ENCODE measurements at places on chromosomes 7 and 10.

DNA sequence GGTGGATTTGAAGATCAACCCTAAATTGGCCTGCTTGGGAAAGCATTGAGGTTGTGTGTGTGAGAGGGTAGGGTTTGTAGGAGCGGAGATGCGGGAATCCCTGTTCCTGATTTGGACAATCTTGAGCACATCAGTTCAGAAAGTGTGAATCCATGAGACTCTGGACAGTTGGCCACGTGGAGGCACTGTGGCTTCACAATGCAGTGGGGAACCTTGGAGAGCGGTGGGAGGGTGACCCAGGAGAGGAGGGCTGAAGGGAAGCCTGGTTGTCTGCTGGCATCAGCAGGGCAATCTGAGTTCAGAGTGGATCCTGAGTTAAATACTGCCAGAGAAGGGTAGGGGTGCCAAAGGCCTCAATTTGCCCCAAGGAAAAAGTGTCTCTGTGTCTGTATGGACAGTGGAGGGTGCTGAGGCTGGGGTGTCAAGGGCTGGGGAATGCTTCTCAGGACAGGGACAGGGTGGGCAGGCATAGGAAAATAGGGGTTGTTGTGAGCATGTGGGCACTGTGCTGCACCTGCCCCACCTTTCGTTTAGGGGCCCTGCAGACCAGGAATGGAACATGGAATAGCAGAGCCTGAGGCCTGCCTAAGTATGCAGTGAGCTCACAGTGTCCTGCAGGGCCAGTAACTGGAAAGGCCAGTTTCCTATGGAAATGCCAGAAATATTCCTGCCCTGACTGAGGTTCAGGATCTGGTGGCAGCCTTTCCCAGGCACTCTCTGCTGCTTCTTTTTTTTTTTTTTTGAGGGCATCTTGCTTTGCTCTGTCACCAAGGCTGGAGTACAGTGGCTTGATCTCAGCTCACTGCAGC is 162.9 kb upstream of the PRSS58 start:
- no peak for DNase-seq

DNA sequence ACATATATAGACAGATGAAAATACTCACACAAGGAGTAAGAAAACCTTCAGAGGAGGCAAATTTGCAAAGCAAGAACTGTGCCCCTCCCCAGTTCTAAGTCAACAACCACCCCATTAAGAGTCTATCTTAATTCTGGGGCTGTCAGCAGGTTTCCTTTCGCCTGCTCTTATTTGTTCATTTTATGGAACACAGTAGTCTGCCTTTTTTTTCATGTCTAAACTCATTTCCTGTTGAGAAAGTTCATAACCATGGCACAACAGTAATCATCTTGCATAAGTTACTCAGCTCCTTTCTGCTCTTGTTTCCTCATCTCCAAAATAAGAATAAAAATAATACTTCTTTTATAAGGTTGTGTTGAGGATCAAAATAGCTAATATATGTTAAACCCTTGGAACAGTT is 25.8 kb upstream of the AMPH start:
- DNase-seq, result no peak

GRCh38 chr10:69726850-69727249 is 74.9 kb upstream of the COL13A1 start:
- DNase-seq, result no peak

GRCh38 chr7:77569514-77570232 is 32.6 kb downstream of the PTPN12 start:
- no peak for DNase-seq

GRCh38 chr10:76681153-76681552 is 956.5 kb downstream of the KCNMA1 start:
- DNase-seq, result no peak

GRCh38 chr10:20288060-20288459 is 471.8 kb downstream of the PLXDC2 start:
- DNase-seq, result no peak

GRCh38 chr10:84599254-84599653 is 270.9 kb downstream of the CCSER2 start:
- DNase-seq, result no peak

DNA sequence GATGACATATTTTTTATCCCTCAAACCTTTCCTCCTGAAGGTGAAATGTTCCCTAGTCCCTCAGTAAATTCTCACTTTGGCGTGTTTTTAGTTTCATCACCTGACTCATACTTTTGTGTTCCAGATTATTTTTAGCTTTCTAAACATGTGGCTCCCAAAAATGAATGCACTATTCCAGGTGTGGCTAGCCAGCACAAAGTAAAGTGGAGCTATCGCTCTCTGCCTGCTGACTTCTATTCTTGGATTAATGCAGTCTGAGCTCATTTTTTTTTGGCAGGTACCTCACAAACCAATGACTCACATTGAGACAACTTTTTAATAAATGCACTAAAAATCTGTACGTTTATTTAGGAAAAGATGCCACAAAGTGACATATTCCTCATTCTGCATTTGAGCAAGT is 58.8 kb upstream of the LANCL2 start:
- no peak for DNase-seq

DNA sequence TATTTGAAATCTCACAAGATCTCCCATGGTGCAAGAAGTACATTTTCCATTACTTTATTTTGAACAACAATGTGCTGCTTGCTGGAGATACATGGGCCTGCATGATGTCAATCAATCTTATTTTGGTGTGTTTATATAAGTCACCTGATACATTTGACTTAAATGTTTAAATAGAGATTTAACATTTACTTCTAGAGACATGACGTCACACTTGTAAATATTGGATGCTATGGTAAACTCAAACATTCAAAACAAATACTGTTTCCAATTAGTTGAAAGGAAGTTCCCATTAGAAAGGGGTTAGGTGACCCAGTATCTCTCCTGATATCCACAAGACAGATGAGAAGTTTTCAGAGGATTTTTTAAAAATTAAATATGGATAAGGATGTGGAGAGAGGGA is 214.5 kb downstream of the NSUN6 start:
- no peak for DNase-seq

DNA sequence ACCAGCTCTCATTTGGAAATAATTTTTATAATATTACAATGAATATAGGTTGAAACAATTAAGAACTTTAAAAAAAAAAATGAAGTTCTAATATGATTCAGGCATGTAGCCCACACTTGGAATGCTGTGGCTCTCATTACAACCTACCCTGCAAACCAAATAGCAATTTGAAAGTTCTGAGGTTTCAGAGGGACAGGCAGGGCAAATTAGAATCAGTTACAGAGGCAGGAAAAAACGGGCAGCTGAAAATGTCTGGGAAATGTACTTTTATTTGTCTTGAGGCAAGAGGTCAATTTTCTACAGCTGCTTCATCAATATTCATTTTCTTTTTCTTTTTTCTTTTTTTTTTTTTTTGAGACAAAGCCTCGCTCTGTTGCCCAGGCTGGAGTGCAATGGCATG is 95.3 kb downstream of the PIP4K2A start:
- no peak for DNase-seq

- no peak for DNase-seq
These were observed 508.3 kb downstream of the SORCS3 start for GRCh38 chr10:105149371-105149891.

GRCh38 chr7:21443149-21443841 is 15.4 kb downstream of the SP4 start:
- no peak for DNase-seq
